ENCODE measurements at places on chromosomes 6 and 20.

- DNase-seq: no peak
Observed at GRCh38 chr6:82097676-82098075, 149.9 kb downstream of the IBTK start.

- no peak for DNase-seq
Observed at GRCh38 chr20:8670893-8671215, 398.0 kb upstream of the PLCB4 start.

GRCh38 chr6:51768087-51768486 is 319.3 kb downstream of the PKHD1 start:
- DNase-seq: no peak

DNA sequence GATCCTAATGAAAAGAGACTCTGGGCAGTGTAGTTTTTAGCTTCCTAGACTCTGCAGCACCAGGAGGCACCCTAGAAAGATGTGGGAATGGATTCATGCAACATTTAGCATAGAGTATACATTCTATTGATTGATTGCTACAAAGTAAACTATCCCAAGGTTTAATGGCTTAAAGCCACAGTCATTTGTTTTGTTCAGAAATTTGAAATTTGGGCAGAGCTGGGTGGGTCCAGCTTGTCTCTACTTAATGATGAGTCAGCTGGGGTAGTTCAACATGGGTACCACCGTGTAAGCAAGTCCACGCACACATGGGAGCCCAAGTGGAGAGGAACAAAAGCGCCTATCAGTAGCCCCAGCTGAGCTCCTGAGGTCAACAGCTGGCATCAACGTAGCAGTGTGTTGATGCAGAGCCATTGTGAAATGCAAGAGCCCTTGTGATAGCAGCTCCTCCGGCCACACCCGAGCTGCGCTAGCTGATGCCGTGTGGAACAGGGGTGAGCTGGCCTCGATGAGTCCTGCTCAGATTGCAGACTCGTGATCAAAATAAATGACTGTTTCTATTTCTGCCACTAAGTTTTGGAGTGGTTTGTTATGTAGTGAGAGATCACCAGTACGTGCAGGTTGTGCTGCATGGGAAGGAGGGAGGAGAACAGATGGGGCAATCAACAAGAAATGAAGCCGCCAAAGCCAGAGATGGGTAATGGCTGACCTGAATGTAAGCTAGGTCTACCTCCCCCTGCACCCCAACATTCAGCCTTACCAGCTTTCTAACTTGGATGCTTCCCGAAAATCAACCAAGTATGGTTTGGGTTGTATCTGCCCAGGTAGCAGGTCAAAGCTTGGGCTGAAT is 45.7 kb upstream of the TRAF3IP2 start:
- DNase-seq: no peak

- DNase-seq: no peak
Observed at GRCh38 chr6:42791706-42792320, 10.0 kb downstream of the BICRAL start.

DNA sequence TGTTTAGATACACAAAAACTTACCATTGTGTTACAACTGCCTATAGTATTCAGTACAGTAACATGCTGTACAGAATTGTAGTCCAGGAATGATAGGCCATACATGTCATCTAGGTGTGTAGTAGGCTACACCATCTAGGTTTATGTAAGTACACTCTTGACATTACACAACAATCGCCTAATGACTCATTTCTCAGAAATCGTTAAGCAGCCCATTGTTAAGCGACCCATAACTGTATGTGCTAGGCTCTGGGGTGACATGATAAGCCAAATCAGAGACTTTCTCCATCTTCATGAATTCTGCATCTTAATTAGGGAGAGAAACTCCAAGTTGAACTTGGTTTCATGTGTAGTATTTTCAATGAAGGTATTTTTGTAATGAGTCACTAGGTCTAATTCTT is 17.2 kb downstream of the STK35 start:
- no peak for DNase-seq

DNA sequence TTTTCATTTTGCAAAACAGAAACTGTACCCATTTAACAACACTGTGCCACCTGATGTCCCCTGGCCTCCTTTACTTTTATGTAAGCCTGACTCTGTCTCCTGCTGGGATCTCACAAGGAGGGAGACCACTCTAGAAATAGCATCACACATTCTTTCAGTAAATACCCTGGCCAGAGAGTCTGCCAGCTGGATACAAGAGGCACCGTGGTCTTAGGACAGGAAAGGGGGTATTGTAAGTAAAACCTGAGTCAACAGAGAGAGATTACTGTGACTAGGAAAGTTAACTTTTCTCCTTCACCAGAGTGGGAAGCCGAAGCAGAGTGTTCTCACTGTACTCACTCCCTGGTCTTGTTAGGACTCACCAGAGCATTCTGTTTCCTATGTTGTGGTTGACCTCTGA is 27.8 kb downstream of the CMTR1 start:
- DNase-seq: no peak

DNA sequence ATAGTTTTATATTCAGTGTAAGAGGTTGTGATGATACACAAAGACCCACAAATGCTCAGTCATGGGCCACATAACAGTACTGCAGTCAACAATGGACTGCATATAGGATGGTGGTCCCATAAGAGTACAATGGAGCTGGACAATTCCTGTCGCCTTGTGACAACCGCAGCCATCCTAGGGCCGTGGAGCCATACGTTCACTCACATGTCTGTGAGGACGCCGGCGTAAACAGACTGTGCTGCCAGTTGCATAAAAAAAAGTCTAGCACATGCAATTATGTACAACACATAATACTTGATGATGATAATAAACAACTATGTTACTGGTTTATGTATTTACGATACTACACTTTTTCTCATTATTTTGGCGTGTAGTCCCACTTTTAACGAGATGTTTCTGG is 30.9 kb downstream of the BFSP1 start:
- no peak for DNase-seq

DNA sequence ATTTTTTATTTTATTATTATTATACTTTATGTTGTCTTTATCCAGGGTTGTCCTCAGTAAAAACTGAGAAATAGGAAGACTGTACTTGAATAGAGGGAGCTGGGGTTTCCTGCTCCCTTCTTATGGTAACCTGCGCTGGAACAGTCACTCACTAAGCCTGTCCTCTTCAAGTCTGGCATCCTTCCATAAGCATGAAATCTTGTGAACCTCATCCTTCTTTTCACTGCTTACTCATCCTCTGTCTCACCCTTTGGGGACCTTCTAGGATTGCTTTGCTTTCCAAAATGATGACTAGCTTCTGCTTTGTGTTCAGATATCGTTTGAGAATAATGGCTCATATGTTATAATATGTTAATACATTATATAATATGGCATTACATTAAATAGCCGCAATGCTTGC is 90.6 kb downstream of the C6orf118 start:
- no peak for DNase-seq

GRCh38 chr20:34472246-34472925 is 43.8 kb upstream of the DYNLRB1 start:
- no peak for DNase-seq

DNA sequence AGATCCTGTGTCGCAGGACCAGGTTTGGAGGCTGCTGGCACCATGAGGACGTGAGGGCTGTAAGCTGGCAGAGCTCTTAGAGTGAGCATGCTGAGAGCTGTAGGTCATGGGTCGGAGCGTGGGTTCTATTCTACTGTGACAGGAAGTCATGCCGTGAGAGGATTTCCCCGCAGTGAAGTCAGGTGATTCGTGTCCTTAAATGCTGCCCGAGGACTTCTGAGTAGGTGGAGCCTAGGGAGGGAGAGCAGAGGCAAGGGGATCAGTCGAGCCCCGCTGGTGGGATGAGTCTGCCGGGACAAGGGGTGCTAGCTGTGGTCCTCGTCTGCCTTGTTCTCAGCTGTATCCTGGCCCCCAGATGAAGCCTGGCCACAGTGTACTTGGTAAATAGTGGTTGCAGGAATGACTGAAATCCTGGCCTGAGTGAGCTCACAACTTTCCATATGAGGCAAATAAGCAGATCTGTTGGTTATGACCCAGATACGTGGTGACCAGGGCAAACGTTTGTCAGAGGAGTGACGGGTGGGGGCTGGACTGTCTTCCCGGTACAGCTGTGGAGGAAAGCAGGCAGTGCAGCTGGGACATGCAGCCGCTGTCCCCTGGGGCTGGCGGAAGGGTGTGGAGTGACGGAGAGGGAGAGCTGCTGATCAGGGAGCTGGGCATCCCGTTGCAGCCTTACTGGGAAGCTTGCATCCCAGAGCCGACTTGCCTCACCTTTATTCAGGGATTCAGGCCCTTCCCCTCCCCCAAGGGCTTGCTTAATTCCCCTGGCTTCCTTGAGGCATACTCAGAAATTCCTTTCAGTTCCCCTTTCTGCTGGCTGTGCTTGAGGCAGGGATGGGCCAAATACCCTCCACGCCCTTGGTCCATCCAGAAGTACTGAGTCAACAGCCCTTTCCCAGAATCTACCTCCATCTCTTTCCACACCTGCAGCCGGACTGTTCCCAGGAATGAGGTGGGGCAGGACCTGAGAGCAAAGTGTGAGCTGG is 250.9 kb upstream of the RREB1 start:
- no peak for DNase-seq

- DNase-seq: no peak
Observed at GRCh38 chr6:52139985-52140680, 46.0 kb upstream of the IL17A start.

GRCh38 chr6:11700118-11700718 is 78.4 kb downstream of the ADTRP start:
- no peak for DNase-seq
